ENCODE measurements at places on chromosomes 5 and 9.

- no peaks in the 10 kb centered on the region for H3K36me3 ChIP-seq
- DNase-seq: no peak
- no peak overlapping the region for H3K4me3 ChIP-seq
- H3K4me1 ChIP-seq: peaks cover 2% of the 10 kb centered on the region
These were observed 651.3 kb upstream of the MEF2C start for GRCh38 chr5:89534331-89534730.

DNA sequence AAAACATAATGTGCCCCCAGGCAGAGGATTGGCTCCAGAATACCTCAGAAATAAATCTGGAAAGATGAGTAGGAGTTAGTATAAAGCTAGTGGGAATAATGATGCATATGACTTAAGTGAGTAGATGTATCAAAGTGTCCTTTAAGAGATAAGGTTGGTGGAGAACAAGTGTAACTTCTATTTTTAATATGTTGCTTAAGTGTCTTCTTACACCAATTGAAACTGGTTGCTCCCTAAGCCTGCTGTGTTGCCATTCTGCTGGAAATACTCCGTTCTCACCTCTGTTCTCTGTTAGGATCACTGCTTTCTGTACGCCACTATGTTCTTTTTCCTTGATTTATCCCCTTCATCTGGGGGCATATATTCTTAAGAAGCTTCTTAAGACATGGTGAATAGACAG is 286.4 kb downstream of the TMEM232 start:
- DNase-seq: no peak
- H3K4me3 ChIP-seq: no peak overlapping the region
- no peaks in the 10 kb centered on the region for H3K4me1 ChIP-seq
- no peak overlapping the region for H3K27ac ChIP-seq

GRCh38 chr9:4844056-4844838 is 51.5 kb downstream of the RCL1 start:
- H3K4me3 ChIP-seq: no peak overlapping the region
- no peak overlapping the region for H3K27ac ChIP-seq
- H3K27me3 ChIP-seq: no peaks in the 10 kb centered on the region
- no peaks in the 10 kb centered on the region for H3K4me1 ChIP-seq
- H3K36me3 ChIP-seq: no peaks in the 10 kb centered on the region
- no peak for DNase-seq

DNA sequence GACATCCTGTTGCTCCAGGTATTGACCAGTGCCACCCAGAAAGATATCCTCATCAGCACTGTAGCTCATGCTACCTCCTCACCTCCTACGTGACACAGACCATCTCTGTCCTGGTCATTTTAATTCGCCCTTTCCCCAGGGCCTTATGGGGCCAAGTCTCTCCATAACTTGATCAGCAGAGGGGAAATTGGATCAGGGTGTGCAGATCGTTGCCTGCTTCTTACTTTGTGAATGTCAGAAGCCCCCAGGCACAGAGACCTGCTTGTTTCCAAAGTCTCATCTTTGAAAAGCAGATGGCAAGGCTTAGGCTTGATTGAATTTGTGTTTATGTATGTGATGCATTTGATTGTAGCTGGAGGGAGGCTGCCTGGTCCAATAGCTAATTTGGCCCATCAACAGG is 8.8 kb upstream of the DBH start:
- H3K4me1 ChIP-seq: peaks cover 4% of the 10 kb centered on the region
- H3K4me3 ChIP-seq: no peak overlapping the region
- H3K27me3 ChIP-seq: peaks cover 3% of the 10 kb centered on the region
- no peak overlapping the region for H3K27ac ChIP-seq
- peaks cover 27% of the 10 kb centered on the region for H3K36me3 ChIP-seq

DNA sequence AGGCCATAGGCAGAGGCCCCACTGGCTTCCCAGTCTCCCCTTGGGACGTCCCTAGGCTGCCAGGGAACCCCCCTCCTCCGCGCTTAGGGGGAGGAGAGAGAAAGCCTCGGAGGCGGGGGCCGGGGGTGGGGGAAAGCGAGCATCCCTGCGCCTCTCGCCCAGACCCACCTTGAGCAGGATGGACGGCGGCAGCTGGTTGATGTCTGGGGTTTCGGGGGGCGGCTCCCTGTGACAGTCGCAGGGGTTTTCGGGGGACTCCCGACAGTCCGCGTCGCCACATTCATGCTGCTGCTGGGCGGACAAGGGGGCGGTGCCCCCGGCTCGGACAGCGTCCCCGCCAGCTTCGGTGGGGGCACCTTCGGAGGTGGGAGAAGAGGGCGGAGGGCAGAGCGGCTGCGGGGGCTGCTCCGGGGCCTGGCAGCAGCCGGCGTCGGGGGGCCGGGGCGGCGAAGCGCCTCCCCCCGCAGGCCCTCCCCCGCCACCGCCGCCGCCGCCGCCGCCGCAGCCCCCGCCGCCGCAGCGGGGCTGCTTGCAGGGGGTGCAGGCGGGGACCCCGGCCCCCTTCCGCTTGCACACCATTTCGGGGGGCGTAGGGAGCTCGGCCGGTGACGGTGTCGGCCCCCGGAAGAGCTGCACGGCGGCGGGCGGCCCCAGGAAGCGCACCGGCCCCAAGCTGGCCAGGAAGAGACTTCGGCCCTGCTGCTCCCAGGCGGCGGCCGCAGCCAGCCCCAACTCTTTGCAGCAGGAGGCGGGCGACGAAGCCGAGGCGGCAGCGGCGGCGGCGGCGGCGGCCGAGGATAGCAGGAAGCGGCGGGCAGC is 1.2 kb downstream of the FBXL17 start:
- peak overlapping the region; percentile 78 for H3K27ac ChIP-seq
- H3K4me1 ChIP-seq: peaks cover 15% of the 10 kb centered on the region
- H3K4me3 ChIP-seq: peak overlapping the region; percentile 86
- H3K27me3 ChIP-seq: peaks cover 4% of the 10 kb centered on the region

- H3K36me3 ChIP-seq: no peaks in the 10 kb centered on the region
- peaks cover 85% of the 10 kb centered on the region for H3K4me1 ChIP-seq
- H3K27me3 ChIP-seq: peaks cover 7% of the 10 kb centered on the region
- no peak overlapping the region for H3K4me3 ChIP-seq
These were observed 25.3 kb downstream of the CAMSAP1 start for GRCh38 chr9:135882011-135882410.

DNA sequence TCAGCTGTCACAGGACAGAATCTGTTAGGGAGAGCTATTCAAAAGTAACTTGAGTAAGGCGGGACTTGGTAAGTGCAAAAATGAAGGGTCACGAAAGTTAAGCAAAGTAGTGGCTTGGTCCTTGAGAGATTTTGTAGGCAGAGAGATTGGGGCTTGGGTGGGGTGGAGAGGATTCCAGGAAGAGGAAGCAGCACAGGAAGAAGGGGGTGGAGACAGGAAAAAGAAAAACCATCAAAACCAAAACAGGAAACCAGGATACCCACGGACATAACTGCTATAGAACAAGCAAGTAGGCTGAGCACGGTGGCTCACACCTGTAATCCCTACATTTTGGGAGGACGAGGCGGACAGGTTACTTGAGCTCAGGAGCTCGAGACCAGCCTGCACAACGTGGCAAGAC is 3.7 kb downstream of the ROPN1L start:
- H3K36me3 ChIP-seq: no peaks in the 10 kb centered on the region
- H3K4me1 ChIP-seq: no peaks in the 10 kb centered on the region
- H3K27me3 ChIP-seq: peaks cover 4% of the 10 kb centered on the region
- no peak overlapping the region for H3K4me3 ChIP-seq
- no peak for DNase-seq
- no peak overlapping the region for H3K27ac ChIP-seq

GRCh38 chr5:65204966-65205365 is 276.8 kb downstream of the ADAMTS6 start:
- H3K27me3 ChIP-seq: peaks cover 3% of the 10 kb centered on the region
- no peak overlapping the region for H3K27ac ChIP-seq
- no peak overlapping the region for H3K4me3 ChIP-seq
- no peak for DNase-seq
- H3K4me1 ChIP-seq: no peaks in the 10 kb centered on the region

DNA sequence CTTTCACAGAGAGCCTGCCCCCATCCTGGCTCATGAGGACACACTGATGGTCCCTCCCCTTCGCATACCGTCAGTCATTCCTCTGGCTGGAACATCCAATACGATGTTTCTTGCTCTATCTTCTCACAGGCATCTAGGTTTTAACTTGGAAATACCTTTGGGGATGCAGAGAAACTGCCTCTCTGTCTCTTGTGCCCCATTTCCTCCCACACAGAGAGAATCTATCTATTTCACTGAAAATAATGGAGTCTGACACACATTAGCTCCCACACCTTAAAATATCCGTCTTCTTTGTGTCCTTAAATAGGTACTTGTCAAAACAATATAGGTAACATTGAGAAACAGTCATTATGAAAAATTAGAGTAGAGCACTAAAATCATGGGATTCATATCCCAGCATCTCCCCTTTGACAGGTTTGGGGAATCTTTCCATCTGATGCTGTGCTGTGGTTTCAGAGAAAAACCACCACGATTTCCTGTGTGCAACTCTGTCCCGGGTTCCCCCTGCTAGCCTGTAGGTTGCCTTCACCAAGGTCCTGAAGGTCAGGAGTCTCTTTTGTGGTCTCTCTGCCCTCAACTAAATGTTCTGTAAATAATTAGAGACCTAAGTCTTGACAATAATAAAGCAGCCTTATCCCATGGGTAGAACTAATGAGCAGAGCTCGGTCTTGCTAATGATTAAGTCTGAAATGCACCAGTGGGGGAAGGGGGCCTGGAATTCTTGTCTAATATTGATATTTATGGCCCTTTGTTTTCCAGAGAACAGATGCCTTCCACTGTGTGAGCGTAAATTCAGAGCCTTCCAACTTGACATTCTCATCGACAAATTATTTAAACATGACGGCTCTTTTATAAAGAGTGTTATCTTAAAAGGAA is 371.0 kb downstream of the ICE1 start:
- H3K27me3 ChIP-seq: peaks cover 6% of the 10 kb centered on the region
- no peak for DNase-seq
- H3K4me3 ChIP-seq: peak overlapping the region; percentile 3
- peaks cover 29% of the 10 kb centered on the region for H3K4me1 ChIP-seq
- no peaks in the 10 kb centered on the region for H3K36me3 ChIP-seq

DNA sequence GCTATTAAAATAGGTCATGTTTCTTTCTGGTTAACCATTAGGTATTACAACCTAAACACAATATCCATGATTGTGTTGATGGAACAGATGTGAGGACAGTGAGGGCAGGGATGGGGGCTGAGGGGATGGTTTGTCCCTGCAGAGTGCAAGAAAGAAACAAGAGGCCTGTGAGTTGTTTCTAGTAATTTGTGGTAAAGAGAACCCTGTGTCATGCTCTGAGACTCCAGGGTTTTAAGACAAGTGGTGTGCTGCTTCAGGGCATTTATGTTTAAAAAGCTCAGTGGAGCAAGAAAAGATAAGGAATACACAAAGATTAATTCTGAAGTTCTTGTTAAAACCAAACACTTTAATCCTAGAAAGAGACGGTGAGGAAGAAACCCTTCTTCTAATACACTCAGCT is 656.5 kb downstream of the TLE1 start:
- DNase-seq: no peak
- peaks cover 2% of the 10 kb centered on the region for H3K27me3 ChIP-seq
- peaks cover 20% of the 10 kb centered on the region for H3K4me1 ChIP-seq
- peak overlapping the region; percentile 63 for H3K27ac ChIP-seq
- no peak overlapping the region for H3K4me3 ChIP-seq

GRCh38 chr9:131299961-131300347 is 10.4 kb downstream of the PLPP7 start:
- H3K27me3 ChIP-seq: peaks cover 5% of the 10 kb centered on the region
- H3K4me3 ChIP-seq: no peak overlapping the region
- DNase-seq: no peak
- no peak overlapping the region for H3K27ac ChIP-seq
- no peaks in the 10 kb centered on the region for H3K36me3 ChIP-seq
- peaks cover 23% of the 10 kb centered on the region for H3K4me1 ChIP-seq

DNA sequence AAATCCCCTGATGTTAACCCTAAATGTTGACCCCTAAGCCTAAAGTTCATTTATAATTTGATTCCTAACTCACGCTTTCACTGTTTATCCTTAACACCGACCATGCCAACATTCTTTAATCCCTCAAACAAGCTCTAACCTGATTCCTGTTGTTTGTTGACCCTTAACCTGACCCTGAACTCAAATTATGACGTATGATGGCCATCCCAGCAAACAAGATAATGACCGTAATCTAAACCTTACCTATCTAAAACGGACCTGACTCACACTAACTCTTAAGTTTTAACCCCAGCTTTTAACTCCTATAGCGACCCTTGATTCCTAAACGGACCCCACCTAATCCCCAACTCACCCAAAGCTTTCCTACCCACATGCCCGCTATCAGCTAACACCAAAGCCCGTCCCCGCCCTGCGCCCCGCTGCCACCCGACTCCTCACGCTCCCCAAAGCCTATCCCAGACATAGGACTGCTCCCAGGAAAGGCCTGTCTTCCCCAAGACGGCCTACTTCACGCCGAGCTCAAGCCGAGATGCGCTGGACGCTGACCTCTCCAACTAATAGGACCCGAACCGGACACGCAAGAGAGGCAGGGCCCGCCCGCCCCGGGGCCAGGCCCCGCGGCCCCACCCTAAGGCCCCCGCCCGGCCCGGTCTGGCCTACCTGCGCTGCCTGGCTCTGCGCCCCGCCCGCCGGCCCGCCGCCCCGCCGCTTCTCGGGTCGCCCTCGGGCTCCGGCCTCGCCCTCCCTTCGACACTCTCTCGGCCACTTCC is 395 bp downstream of the TLN1 start:
- peak overlapping the region; percentile 81 for H3K27ac ChIP-seq
- peak overlapping the region; percentile 97 for H3K4me3 ChIP-seq
- DNase-seq: no peak
- H3K36me3 ChIP-seq: no peaks in the 10 kb centered on the region
- H3K4me1 ChIP-seq: peaks cover 7% of the 10 kb centered on the region

- H3K27me3 ChIP-seq: no peaks in the 10 kb centered on the region
- DNase-seq: no peak
- no peak overlapping the region for H3K27ac ChIP-seq
- no peak overlapping the region for H3K4me3 ChIP-seq
These were observed 1062.6 kb downstream of the NR2F1-AS1 start for GRCh38 chr5:92518318-92518904.

- no peak overlapping the region for H3K27ac ChIP-seq
- no peaks in the 10 kb centered on the region for H3K4me1 ChIP-seq
- no peak for DNase-seq
- no peaks in the 10 kb centered on the region for H3K36me3 ChIP-seq
These were observed 33.4 kb upstream of the SUSD3 start for GRCh38 chr9:93024986-93025630.

GRCh38 chr9:82247318-82247717 is 258.7 kb downstream of the SPATA31D1 start:
- DNase-seq: no peak
- H3K4me1 ChIP-seq: no peaks in the 10 kb centered on the region
- no peak overlapping the region for H3K4me3 ChIP-seq
- no peaks in the 10 kb centered on the region for H3K36me3 ChIP-seq
- H3K27ac ChIP-seq: no peak overlapping the region
- peaks cover 1% of the 10 kb centered on the region for H3K27me3 ChIP-seq

DNA sequence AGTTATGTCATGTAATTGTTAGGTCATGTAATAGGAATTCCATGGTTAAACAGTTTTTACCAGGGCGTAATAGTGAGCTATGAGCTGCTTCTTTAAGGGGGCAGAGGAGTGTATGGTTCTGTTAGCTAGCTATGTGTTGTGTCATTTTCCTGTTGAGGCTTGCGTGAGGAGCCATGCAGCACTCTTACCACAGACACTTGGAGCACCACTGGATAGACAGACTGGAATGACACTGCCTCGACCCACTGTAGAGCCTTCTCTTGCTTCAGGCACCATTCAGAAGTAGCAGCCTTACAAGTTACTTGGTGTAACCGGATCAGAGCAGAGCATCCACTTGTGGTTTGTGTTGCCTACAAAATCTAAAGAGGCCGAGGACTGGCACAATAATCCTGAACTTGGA is 28.3 kb upstream of the STOM start:
- no peak overlapping the region for H3K4me3 ChIP-seq
- no peak for DNase-seq
- no peak overlapping the region for H3K27ac ChIP-seq
- H3K4me1 ChIP-seq: peaks cover 6% of the 10 kb centered on the region

GRCh38 chr9:120937596-120937995 is 11.0 kb upstream of the TRAF1 start:
- no peaks in the 10 kb centered on the region for H3K36me3 ChIP-seq
- no peak overlapping the region for H3K27ac ChIP-seq
- H3K4me3 ChIP-seq: no peak overlapping the region
- H3K27me3 ChIP-seq: peaks cover 5% of the 10 kb centered on the region
